Activated CD4-positive, alpha-beta T cell treated with anti-CD3 and anti-CD28 coated beads for 36 hours (primary cell): ENCODE measurements at places on chromosomes 3 and 15. TPM values are rescaled to one million over a fixed set of nuclear protein-coding genes. Genes with fewer than 3 reads are reported as not detected.

DNA sequence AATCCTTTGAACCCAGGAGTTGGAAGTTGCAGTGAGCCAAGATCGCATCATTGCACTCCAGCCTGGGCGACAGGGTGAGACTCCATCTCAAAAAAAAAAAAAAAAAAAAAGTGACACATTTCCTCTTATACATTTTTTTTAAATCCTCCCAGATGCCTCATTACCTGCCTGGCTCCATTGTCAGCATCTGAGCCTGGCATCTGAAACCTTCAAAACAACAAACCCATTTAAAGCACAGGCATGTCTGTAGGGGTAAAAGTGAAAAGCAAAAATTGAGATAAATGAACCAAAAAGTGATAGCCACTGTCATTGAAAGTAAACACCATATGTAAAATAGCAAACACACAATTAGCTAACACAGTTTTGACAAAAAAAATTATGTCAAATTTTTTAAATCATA, 38.6 kb downstream of the OSBPL10 start:
- DNase-seq: no peak

DNA sequence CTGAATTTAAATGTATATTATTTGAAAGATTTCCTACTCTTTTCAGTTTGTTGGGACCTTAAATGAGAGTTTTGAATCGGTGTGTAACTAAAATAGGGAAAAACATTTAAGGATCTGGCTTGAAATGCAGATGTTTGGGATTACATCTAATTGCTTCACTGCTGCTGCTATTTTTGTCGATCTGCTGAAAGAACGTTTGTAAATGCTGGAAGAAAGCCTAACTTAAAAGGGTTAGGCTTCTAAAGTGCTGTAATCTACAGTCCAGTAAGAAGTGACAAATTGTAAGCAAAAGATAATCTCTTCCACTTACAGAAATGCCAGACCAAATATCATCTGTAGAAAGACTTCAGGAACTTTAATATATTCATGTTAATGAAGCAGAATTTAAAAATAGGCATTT, 691.6 kb downstream of the ZNF385D start:
- no peak for DNase-seq

The NR2E3 gene
- total RNA-seq: not detected

- DNase-seq: no peak
Observed at GRCh38 chr3:14520967-14521366, 19.2 kb downstream of the GRIP2 start.

The ZNF445 gene
- total RNA-seq: 13.2 TPM

GRCh38 chr3:50078622-50079021, 10.1 kb upstream of the RBM5 start:
- DNase-seq: no peak

- no peak for DNase-seq
Observed at GRCh38 chr15:92690395-92690794, 34.8 kb upstream of the FAM174B start.

DNA sequence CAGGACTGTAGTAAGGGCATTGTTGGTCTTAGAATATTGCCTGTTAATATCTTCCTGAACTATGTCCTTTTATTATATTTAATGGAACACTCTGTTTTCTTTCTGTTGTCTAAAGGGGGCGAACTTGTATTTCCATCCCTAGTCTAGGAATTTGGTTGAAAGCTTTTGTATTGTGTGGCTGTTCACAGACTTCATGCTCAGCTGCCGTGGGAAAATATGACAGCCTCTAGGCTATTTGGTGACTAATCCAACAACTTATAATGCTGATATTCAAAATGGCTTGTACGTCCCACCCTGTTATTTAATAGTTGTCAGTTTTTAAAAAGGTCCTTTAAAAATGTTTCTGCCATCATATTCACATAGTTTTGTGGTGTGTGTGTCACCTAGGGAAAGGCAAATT, 202.6 kb downstream of the KLHL25 start:
- no peak for DNase-seq

DNA sequence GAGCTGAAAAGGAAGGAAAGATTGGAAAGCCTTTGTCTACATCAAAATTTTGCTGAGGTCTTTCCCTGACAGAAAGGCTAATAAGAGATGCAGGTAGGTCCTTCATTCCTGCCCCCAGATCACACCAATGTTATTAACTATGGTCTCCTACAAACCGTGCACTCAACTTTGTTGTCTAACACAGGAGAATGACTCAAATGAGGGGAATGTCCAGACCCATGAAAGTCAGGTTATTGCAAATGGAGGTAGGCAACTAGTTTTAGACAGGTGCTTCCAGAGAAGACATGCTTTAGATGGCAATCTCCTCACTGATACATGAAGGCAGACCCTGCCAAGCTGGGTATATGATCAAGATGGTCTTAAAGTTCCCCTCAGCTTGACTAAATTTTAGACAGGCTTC, 51.0 kb downstream of the NFKBIZ start:
- no peak for DNase-seq

- no peak for DNase-seq
Observed at GRCh38 chr3:73653877-73654276, 29.1 kb upstream of the PDZRN3 start.

DNA sequence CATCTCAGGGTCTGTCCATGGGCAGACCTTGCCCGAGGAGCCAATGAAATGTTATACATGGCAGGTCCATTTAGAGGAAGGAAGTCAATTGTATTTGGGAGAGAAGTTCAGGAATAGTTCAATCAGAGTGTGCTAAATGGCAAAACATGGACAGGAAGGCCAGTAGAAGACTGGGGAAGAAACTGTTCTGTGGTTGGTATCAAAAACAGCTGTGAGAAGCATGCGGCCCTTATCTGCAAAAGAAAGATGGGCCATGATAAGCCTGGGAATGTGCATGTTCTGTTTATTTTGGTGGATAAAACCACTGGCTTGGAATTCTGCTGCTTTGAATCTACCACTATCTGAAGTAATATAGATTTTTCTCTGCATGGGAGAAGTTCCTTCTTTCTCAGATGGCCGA, 100.4 kb downstream of the MCTP2 start:
- DNase-seq: no peak

- no peak for DNase-seq
Observed at GRCh38 chr3:122063908-122064307, 8.7 kb downstream of the CD86 start.

The RBM6 gene
- 75.1 TPM for total RNA-seq

The EFCC1 gene
- total RNA-seq: 0.39 TPM

The IL17RD gene
- 0.18 TPM for total RNA-seq

DNA sequence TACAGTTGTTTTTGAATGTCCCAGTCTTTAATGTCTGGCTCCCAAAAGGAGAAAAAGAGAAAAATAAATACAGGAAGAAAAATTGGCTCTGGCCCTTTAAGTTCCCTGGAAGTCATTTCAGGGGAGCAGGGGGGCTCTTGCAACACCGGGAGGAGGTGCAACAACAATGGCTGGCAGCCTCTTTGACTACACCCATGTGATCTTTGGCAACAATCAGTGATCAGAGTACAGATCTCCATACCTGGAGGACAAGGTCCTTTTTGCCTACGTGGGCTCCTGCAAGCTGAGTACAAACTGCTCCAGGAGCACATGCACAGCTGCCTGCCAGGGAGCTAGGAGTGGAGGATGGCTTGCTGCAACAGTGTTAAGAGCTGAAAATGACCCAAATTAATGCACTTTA, 63.9 kb downstream of the GLCE start:
- DNase-seq: no peak

GRCh38 chr3:55654123-55654760, 167.1 kb upstream of the WNT5A start:
- no peak for DNase-seq

DNA sequence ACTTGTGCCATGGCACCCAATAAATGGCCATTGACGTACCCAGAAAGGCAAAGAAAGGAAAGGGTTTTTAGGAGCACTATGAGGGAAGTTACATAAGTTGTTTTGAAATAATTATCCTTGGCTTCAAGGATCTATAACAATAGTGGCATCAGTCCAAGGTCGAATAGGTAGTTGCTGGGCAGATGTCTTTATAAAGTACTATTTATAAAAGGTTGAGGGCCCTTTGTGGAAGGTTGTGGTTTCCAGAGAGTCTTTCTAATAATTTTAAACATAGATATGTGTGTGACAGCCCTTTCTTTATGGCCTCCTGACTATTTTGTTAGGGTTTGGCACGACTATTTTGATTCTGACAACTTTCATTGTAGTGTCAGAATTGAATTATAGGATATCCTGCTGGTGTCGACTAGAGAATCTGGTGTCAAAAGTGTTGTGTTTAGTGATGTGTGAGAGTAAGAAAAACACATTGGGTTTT, 260.5 kb downstream of the PYDC2 start:
- no peak for DNase-seq

GRCh38 chr15:100973351-100974111, 54.4 kb downstream of the LRRK1 start:
- DNase-seq: peak; percentile 9

GRCh38 chr3:165624761-165625160, 212.5 kb downstream of the BCHE start:
- DNase-seq: no peak

GRCh38 chr3:178532476-178532875, 3.8 kb upstream of the KCNMB2 start:
- no peak for DNase-seq

The ZFAND6 gene
- total RNA-seq: 37.2 TPM

GRCh38 chr3:170437176-170437575, 18.5 kb downstream of the CLDN11 start:
- no peak for DNase-seq
